ENCODE measurements at places on chromosomes 5 and 9.

DNA sequence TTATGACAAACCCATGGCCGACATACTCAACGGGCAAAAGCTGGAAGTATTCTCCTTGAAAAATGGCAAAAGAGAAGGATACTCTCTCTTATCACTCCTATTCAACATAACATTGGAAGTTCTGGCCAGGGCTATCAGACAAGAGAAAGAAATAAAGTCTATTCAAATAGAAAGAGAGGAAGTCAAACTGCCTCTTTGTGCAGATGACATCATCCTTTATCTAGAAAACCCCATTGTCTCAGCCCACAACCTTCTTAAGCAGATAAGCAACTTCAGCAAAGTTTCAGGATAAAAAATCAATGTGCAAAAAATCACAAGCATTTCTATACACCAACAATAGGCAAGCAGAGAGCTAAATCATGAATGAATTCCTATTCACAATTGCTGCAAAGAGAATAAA is 1799.9 kb upstream of the ACO1 start:
- no peak for DNase-seq

DNA sequence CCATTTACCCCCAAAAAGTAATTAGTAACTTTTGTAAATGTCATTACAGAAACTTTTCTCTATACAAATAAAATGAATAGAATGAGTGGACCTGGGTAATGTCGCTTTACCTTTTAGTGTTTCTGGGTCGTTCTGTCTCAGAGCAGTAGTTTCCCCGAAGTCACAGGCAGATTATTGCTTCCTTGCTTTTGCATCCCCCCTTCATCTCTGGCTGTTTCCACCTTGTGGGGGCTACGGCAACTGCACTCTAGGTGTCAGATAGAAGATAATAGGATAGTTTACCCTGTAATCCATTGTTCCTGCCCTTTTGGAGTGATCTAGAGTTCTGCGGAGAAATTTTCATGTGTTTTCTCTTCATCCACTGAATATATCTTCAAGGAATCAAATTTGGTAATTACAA is 68.7 kb downstream of the PRR16 start:
- DNase-seq = no peak

DNA sequence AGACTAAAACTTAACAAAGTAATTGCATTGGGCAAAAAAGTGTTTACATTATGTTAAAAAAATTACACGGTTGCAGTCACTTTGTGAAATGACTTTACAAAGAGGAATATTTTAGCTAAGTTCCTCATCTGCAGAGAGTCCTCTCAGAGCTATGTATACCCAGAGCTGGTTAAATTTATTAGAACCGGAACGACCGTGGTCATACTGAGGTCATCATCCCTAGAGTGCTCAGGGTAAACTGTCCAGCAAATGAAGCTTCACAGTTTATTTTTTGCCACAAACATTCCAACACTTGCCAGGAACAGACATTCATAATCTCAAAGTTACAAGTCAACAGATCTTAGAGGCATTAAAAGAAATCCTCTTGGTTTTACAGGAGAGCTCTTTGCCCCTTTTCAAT is 897 bp downstream of the ROPN1L start:
- peak; percentile 73 for DNase-seq

- DNase-seq = no peak
Measured at GRCh38 chr9:86549401-86549811, 195.2 kb upstream of the TUT7 start.

DNA sequence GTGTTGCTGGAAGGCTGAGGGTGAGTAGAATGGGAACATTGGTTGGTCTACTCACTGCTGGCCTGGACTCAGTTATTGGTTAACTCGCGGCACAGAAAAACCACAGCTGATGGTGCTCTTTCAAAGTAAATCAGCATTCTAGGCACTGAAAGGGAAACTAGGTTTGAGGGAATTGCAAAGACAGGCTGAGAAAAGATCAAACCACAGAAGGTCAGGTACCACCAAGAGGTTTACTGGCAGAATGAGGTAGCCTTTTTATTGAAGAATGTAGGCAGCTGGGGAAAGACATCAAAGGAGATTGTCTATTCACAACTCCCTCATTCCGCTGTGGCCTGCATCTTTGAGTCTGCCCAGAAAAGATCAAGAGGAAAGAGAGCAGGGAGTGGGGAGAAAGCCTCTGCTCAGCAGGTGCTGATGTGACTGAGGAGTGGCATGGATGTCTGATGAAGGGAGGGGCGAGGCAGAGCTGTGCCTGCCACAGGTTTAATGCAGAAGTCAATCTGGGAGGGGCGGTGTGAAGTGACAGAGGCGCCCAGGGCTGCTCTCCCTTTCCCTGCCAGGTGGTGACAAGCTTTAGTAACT is 255.5 kb downstream of the MAN2A1 start:
- no peak for DNase-seq

DNA sequence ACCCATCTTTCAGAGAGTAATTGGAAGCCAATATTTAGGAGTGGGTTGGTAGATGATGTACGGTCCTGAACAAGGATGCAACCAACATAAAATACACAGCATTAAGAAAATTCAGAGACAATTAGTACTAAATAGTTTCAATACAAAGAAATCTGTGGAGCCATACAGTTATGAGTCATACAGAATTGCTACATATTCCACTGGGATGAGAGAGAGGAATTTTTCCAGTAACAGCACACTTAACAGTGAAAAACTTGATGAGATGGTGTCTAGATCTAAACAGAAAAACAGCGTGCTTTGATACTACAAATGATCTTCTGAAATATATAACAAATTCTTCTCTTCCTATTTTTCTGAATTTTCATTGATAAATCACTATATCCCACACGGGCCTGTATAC is 1999.3 kb upstream of the CDH9 start:
- DNase-seq = no peak

DNA sequence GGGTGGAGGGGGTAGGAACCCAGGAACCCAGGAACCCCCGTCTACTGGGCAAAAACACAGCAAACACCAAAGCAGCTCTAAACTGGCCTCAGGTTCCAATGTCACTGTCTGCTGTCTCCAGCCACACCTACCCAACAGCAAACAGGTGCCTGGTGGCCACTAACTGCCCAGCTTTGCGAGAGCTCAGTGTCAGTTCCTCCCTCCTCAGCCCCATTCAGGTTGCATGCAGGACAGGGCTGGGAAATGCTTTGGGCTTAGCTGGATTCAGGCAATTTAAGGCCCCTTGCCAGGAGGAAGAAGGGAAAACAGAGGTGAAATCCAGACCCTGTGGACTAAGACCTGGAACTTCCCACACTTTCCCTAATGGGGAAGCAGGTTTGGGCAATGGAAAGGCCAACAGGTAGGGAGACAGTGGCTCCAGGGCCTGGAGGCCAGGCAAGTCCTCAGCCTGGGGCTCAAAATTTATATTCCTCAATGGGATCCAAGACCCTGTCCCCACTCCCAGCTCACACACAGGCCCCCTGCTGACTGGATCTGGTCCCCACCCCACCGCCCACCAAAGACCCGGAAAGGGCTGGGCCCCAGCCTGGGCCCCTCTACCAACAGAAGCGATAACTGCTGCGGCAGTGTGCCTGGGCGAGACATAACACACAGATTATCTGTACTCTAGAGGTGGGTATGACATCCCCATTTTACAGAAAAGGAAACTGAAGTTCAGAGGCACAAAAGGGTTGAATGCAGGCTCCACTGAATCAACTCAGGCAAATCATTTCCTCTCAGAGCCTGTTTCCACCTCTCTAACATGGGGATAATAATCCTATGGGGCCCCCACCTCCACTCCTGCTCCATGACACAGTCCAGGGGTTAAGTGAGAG is 3.5 kb downstream of the EEIG1 start:
- no peak for DNase-seq

DNA sequence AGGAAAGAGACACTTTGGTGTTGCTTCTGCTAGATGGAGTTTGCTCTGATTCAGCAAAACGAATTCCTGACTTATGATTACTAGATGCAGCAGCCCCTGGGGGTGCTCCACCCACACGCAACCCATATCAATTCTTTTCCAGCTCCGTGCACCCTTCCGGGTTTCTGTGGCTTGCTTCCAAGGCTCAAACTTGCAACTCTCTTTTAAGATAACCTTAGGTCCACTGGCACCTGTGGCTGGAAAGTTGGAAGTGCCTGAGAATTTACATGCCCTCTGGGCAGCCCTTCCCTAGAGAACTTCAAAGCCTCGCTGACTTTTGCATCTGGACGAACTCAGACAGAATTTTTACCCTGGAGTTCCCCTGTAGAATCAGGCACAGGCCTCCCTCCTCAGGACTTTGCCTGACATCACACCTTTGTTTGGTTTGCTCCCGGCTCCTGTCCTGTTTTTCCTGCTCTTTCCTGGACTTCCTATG is 224.9 kb downstream of the SNX18 start:
- DNase-seq = no peak

- no peak for DNase-seq
Measured at GRCh38 chr5:154826-155225, 36.5 kb upstream of the LRRC14B start.

- DNase-seq = no peak
Measured at GRCh38 chr5:69048230-69048629, 45.6 kb upstream of the SLC30A5 start.

- no peak for DNase-seq
Measured at GRCh38 chr5:167967494-167968177, 323.8 kb upstream of the WWC1 start.

GRCh38 chr5:23864786-23865185 is 357.4 kb downstream of the PRDM9 start:
- DNase-seq = no peak

DNA sequence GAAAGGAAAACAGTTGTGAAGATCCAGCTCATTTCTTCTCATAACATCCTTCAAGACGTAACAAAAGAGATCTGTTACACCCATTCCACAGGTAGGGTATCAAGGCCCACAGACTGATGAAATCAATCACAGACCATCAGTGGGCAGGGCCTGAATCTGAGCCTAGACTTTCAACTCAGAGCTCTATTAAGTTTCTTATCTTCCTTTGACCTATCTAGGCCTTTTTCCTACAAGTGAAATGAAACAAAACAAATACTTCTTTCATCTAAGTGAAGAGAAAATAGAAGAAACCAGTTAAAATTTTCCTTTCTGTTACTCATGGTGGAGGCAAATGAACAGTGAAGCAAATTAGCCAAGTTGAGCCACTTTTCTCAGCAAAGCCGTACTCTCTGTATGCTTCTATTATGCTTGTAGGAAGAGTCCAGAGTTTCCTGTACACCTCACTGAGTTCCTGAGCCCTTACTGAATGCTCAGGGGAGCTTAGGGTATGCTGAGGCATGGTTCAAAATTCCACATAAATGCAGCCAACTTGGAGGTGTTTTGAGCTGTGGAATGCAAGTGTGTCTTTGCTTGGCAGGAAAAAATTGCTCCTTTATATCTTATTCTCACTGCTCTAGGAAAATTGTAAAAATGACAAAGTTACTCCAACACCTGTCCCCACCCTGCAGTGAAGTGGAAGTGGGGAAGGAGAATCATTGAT is 91.9 kb downstream of the FEM1C start:
- DNase-seq = no peak

- DNase-seq = no peak
Measured at GRCh38 chr5:75640395-75640794, 29.1 kb downstream of the ANKDD1B start.

DNA sequence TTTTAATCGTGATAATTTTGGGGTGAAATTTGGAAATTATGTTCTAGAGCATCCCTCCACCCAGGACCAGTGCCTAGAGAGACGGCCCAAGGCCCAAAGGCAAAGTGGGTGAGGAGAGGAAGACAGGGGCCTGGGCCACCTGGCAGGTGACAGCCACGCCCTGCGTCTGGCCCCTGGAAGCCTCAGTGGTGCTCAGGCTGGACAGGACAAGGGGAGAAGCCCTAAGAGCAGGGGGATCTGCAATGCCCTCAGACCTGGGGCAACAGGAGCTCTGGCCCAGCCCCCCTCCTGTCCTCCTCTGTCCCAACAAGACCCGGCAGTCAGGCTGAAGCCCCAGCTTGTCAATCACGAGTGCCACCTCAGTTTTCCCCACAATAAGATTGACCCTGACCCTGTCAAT is 134.8 kb downstream of the ADAMTS2 start:
- DNase-seq = no peak

DNA sequence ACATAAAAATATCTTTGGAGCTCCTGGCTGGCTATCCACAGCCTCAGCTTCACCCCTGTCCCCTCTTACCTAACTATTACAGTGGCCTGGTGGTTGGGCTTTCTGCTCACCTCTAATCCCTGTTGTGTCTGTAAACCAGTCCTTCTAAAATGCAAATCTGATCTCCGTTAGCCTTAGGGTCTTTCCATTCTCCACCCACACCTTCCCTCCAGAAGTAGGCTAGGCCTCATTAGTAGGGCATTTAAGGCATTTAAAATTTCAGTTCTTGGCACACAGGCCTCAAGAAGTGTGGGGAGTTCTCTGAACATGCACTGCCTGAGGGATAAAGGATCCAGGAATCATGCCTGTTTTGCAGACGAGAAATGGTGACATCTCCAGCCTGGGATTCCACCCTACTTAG is 26.4 kb upstream of the STC2 start:
- DNase-seq = no peak

DNA sequence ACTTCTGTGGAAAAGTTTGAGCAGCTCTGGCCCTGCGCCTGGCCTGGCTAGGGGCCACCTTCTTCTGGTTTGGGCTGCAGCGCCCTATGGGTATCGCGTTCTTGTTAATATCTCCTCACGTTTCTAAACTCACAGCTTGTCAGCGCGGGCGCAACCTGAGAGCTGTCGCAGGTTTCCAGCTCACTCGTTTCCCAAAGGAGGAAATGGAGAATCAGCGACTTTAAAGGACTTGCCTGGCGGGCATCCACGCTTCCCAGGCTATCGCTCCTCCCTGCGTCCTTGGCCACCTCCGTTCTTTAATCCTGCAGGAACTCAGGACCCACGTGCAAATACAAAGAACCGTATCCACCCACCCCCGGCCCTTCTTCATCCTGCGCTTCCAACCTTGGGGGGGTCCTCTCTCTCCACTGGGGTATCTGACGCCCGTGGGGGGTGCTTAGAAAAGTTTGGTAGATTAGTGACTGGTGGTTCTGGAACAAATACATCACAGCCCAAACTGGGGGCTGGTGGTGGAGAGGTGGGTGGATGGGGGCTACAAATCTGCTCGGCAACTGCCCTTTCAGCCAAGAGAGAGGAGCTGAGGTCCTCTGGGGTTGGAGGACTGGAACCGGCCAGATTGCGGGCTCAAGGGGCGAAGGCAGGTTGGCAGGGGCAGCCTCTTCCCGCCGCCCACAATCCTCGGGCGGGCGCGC is 578 bp upstream of the PSAT1 start:
- DNase-seq = no peak

DNA sequence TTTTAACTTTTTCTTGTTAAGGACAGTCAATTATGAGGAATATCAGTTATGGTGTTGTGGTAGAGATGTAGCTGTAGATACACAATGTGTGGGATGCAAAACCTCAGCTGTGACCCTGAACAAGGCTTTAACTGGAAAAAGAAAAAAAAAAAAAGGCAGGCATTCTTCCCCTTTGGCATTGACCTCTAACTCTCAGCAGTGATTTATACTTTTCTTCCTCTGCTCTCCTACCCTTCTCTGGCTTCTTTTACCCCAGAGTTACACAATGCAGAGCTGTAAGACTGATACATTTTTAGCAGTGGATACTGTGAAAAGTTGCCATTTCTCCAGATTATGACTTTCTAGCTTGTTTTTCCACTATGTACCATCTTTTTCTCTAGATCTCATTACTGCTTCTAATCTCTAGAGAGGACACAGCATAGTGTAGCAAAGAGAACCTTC is 2.0 kb downstream of the CTNNAL1 start:
- DNase-seq = peak; percentile 51

- no peak for DNase-seq
Measured at GRCh38 chr5:9733486-9733885, 103.3 kb upstream of the TAS2R1 start.
